Activated T-helper 1 cell treated with anti-CD3 and anti-CD28 coated beads, Interleukin-12 subunit alpha, Interleukin-12 subunit beta, Interleukin-2, Interleukin-4 antibody, amounts not matched to agents 30 ng/mL and 10 ng/mL and 1 ng/mL, durations not matched to agents 14 hours and 24 hours and 36 hours (primary cell): ENCODE measurements at places on chromosomes 1 and 21. TPM values are rescaled to one million over a fixed set of nuclear protein-coding genes. Genes with fewer than 3 reads are reported as not detected.

DNA sequence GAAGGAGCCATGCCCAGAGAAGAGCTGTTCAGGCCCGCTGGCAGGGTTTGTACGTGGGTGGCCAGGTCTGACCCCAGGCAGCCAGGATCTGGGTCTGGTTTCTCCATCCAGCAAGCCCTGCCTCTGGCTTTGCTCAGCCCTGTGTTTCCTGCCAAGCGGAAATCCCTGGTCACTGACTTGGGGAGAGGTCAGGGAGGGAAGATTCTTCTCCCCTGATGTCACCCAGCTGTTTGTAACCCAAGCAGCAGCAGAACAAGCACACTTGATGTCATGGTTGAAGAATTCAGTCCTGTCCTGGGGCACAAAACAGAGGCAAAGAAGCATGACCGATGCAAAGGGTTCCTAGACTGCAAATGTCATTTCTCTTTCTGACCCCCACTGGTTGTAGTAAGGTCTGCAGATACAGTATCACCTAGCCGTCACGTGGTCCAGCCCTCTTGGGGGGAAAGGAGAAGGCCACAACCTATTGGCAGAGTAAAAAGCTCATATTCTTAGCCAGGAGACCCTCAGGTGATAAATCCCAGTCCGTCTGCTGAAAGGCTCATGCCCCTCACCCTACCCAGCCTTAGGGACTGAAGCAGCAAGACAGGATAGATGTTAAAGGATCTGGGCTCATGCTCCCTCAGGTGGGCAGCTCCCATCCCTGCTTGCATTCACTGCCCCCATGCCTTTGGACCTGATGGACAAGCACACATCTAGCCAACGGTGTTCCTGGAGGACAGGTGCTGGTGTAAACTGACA is 120.9 kb downstream of the SYT2 start:
- no peak for DNase-seq

DNA sequence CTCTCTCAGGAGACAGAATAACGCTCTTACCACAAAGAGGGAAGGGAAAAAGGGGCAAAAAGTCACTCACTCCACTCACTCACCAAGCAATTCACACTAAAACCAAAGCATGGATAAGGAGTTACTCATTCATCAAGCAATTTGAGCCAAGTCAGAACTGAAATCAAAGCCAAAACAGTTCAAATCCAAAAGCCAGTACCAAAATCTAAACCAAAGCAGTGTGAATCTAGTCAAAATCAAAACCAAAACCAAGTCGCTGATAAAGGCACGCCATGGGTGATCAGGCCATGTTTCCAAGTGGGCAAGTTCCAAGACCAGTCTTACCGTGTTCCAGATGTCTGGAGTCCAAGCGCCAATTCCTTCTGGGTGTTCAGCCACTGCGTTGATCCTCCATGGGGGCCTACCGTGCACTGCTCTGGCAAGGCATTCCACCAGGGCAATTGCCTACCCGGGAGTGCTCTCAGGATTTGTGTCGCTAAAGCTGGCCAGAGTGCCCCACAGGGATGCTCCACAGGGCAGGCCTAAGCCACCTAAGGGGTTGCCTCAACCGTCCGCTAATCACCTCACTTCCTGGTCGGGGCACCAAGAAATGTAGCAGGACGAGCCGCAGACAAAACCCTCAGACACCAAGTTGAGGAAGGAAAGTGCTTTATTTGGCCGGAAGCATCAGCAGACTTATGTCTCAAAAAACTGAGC is 142.3 kb downstream of the TRIM33 start:
- DNase-seq = no peak

MAP10 gene
- 3.3 and 3.4 TPM in 2 replicates for total RNA-seq

TCP10L gene
- total RNA-seq = 0.59 and 0.93 TPM in 2 replicates

FAM177B gene
- total RNA-seq = 0.49 TPM in 1 of 2 replicates, not detected in the other

GRCh38 chr1:245234217-245235081 is 79.7 kb downstream of the KIF26B start:
- no peak for DNase-seq

TMIGD3 gene
- not detected in 2 replicates for total RNA-seq

DNA sequence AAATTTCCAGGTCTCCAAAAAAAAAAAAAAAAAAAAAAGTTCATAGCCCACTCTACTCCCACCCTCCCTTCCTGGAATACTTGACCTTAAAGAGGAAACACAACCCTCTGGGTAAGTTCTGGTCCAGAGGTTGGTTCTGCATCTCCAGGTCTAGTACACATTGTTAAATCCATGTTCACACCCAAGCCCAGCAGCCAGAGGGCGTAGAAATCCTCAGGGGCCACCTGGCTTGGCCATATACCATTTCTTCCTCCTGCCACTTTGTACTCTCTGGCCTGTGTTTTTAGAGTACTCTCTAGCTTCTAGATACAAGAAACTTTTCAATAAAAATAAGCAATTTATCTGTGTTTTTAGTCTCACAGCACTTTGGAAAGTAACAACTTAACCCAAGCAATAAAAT is 89.3 kb downstream of the PHTF1 start:
- DNase-seq = no peak

KCNJ9 gene
- not detected in 2 replicates for total RNA-seq

- DNase-seq = no peak
Observed at GRCh38 chr1:156177919-156178654, 15.8 kb upstream of the SLC25A44 start.

- no peak for DNase-seq
Observed at GRCh38 chr21:17576080-17576835, 36.4 kb downstream of the BTG3 start.

GRCh38 chr1:175124861-175125260 is 57.2 kb downstream of the TNN start:
- DNase-seq = no peak

- DNase-seq = no peak
Observed at GRCh38 chr21:27525780-27526179, 558.9 kb upstream of the ADAMTS5 start.

ST3GAL3 gene
- total RNA-seq = 17.4 and 19.0 TPM in 2 replicates

GRCh38 chr1:2805801-2806430 is 4.4 kb upstream of the TTC34 start:
- no peak for DNase-seq

LCE1E gene
- not detected in 2 replicates for total RNA-seq
